ENCODE measurements at places on chromosomes 3 and 15.

DNA sequence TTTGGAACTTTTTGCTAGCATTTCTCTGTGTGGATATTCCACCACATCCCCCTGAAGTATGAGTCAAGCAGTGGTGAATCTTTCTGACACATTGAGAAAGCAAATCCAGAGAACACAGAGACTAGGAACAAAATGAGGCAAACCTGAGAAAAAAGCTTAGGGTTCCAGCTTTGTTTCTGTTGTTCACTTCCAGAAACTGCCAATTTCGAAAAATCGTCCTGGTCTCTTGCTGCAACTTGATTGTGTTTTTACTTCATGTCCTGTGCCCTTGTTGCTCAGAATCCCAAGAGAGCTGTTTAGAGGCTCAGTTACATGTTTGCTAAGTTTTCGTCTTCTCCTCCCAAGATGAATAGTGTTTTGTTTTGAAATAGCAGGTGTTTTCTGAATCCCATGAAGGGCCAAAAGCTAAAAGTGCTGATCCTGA lies 13.7 kb downstream of the MAP2K1 start:
- DNase-seq, result no peak

DNA sequence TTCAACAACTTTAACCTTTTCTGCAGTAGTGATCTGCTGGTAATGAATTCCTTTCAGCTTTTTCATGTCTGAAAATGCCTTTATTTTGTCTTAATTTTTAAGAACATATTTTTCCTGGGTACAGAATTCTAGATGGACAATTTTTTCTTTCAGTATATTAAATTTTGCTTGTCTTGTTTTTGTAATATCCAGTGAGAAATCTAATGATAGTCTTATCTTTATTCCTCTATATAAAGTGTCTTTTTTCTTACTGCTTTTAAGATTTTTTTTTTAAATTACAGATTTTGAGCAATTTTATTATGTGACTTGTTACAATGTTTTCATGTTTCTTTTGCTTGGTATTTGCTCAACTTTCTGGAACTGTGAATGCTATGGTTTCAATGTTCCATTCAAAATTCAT lies 38.1 kb downstream of the TCF12 start:
- DNase-seq, result no peak

- DNase-seq, result no peak
Observed at GRCh38 chr3:181253796-181254195, 264.3 kb upstream of the DNAJC19 start.

DNA sequence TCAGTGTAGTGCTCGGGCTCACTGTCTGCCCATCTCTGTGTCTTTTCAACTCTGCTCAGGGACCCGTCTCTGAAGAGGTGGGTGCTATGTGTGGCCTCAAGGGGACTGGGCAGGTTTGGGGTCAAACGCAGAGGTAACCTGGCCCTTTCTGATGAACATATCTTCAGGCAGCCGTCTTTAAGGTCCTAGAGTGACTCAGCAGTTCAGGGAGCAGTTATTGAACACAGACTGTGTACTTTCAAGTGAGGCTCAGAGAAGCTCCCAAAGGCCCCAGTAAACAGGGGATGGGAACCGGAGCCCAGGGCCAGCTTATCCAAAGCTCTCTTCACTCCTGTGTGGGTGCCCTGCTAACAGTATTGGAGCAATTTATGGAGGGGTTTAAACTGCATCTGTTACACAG lies 73.1 kb downstream of the WDR76 start:
- DNase-seq, result no peak

DNA sequence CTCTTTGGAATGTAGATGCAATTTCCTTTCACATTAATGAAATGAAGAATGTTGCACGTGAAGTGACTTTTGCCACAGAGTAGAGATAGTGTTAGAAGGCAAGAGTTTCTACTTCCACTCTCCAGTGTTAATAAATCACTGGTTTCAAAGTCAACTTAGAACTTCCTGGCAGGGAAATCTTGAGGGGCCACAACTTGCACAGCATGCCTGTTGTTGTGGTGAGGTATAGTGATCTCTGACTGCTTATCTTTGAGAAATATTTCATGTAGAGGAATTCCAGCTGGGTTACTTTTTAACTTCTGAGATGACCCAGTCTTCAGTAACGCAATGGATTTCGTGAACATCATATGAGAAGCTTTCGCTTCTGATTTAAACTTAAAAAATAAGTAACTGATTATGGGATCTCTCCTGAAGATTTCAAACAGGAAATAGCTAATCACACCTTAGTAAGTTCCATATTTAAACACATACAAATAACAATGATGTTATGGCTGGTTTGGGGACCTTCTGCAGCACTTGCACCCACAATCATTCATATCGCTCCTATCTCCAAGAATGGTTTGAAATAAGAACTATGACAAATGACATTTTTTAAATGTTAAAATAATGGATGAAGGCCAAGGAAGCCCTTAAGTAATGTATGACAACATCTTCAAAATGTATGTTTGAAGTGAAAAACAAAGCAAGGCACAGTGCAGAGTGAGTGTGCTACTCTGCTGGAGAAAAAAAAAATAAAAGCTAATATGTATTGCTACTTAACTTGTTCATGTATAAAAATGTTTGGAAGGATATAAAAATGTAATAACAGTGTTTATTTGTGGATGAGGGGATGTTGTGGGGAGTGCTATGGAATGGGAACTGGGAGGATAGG lies 726.5 kb upstream of the NECTIN3 start:
- no peak for DNase-seq

- no peak for DNase-seq
Observed at GRCh38 chr15:69086427-69087204, 72.1 kb downstream of the NOX5 start.

GRCh38 chr3:5423076-5423475 lies 235.6 kb downstream of the EDEM1 start:
- no peak for DNase-seq

DNA sequence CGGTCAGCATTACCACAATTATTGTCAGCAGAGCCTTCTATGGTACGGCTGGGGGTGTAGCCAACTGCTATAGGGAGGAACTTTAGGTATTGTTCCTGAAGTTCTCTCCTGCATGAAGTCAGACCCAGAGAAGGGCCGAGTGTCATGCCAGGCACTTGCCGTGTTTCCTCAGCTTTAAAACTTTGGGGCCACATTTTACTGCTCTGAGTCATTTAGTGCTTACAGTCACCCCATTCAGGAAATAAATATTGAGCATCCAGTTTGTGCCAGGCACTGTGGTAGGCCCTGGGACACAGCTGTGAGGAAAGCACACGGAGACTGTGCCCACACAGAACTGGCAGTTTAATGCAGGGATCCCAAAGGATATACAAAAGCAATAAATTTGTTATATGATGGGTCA lies 54.5 kb upstream of the APEH start:
- no peak for DNase-seq

DNA sequence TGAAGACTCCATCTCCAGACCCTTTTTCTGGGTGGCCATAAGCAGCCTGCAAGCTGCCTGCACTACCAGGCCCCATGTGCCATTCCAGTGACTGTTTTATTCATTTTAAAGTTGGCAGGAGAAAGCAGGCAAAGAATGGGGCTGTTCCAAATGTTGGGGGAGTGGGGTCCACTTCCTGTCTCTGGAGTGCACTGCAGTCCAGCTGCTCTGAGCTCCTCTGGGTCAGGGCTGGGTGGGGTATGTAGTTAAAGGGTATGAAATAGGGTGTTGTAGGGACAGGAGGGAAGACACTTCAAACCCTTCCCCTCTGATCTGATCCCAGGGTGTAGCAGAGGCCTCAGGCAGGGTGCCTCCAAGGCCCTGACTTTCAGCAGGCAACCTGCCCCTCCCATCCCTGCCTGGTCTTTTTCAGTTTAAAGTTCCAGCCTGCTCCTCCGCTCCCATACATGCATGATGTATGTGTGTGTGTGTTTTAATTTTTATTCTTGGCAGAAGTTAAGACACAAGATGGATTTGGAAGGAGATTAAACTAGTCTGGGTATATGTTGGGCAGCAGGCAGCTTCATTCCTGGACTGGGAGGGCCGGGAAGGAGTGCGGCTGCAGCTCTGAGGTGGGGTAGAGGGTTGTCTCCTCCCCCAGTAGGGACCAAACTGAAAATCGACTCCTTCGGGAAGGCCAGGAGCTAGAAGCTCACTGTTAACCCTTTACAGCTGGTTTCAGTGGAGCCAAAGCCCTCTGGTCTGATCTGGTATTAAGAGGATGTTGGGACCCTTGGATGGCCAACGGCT lies 17.3 kb downstream of the BOC start:
- DNase-seq, result no peak

DNA sequence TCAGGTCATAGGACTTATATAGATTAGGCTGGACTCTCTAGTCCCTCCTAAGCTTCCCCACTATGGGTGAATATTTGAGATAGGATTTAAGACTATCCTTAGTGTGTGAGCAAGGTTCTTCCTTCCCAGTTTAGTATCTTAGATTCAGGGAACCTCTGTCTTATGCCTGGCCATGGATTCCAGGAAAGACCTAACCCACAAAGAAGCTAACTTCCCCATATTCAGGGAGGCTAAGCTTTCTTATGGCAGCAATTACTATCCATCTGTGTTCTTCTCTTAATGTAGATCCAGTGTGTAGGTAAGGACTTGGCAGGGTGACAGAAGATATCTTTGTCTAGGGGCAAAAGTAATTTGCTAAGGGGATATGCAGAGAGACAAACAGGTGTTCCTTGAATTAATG lies 25.5 kb upstream of the PIK3R4 start:
- DNase-seq, result no peak

DNA sequence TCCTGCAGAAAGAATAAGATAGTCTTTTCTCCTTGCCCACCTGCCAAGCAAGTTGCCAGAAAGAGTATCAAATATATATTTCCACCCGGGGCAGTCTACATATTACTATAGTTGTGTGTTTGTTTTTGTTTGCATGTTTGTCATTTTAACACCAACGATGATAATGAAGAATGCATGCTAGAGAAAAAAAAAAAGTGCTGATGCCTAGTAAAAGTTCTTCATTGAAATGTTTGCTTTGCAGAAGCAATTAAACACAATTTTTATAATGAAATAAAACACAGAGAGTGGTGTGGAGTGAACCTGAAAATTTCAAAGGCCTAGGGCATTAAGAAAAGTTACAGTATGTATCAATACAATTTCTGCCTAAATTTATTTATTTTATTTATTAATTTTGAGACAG lies 2.5 kb upstream of the PCLAF start:
- no peak for DNase-seq

DNA sequence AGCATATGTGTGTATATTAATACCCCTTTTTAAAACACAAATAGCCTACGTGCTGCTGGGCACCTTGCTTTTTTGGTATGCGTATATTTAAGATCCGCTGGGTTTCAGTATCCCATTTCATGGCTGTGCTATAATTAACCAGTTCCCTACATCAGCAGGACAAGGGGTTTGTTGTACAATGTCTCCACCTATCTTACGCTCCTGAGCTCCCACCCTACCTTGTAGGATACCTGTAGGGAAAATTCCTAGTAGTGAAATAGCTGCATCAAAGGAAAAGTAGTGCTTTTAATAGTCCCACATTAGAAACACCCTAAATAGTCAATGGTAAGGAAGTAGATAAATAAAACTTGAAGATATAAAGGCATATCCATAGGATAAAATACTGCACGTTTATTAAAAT lies 1.4 kb downstream of the MAP6D1 start:
- DNase-seq, result no peak

GRCh38 chr15:96316953-96317629 lies 13.4 kb upstream of the NR2F2 start:
- no peak for DNase-seq

- DNase-seq, result no peak
Observed at GRCh38 chr15:64895285-64896065, 16.2 kb upstream of the ANKDD1A start.

- DNase-seq, result no peak
Observed at GRCh38 chr3:182796310-182796709, 3.0 kb downstream of the ATP11B start.

Data from iPS DF 6.9 (cell line).